Stimulated activated CD8-positive, alpha-beta memory T cell treated with anti-CD3 and anti-CD28 coated beads, Interleukin-15, amount 100 ng/mL, for 1 hour (primary cell): ENCODE measurements at places on chromosomes 5 and 9.

DNA sequence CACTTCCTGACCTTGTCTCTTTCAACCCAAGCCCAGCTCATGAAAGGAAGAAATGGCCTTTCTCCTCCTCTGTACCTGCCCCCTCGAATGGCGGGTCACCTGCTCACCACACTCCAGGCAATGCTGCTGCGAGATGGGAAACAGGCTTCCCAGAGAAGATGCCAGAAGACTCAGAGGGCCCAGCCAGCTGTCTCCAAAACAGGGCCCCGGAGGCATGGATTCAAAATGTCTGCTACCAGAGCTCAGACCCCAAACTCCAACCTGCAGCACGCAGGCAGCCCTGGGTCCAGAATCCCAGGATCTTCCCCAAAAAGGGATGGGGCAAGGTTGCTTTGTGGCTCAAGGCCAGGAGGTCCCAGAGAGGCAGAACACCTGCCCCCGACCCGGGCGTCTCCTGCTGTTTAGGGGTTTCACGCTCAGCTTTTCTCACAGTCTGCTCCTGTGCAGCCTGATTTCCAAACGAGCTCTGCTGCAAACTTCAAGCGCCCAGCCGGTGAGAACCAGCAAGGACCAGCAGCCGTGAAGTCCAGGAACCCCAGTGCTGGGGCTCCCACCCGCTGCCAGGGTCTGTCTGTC, 42.5 kb downstream of the VAV2 start:
- DNase-seq: no peak

- DNase-seq: no peak
Observed at GRCh38 chr5:17255471-17256021, 38.1 kb downstream of the BASP1 start.

- no peak for DNase-seq
Observed at GRCh38 chr5:167579693-167580055, 711.8 kb upstream of the WWC1 start.

DNA sequence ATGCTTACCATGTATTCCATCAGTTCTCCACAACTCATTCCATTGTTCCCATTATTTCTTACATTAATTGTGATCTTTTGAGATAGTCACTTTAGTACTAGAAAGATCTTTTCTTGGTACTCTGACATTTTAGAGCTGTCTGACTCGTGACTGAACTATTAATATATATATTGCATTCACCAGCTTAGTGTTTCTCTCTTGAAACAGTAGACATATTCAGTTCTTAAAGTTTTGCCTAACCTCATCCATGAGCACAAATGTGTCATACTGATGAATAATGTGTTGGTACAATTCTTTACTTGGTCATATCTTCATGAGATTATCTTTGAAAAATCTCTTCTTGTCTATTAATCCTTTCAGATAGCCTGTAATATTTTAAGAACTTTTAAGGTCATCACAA, 74.3 kb downstream of the NLN start:
- no peak for DNase-seq

- DNase-seq: no peak
Observed at GRCh38 chr5:3490957-3491507, 104.6 kb upstream of the IRX1 start.

DNA sequence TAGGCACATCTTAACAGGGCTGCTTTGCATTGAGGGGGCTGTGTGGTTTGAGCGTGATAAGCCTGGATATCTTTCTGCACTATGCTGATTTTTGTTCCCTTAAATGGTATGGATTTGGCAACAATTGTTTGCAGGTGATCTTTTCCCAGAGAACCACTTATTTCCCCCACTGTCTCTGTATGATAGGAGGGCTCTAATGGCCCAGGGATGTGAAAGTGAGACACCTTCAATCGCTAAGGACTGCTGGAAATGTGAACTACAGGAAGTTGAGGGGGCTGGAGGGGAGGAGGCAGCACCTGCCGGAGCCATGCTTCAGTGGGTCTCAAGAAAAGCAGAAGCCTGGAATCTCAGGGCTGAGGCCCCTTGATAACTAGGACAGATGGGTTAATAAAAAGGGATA, 29.4 kb downstream of the SYK start:
- DNase-seq: no peak

DNA sequence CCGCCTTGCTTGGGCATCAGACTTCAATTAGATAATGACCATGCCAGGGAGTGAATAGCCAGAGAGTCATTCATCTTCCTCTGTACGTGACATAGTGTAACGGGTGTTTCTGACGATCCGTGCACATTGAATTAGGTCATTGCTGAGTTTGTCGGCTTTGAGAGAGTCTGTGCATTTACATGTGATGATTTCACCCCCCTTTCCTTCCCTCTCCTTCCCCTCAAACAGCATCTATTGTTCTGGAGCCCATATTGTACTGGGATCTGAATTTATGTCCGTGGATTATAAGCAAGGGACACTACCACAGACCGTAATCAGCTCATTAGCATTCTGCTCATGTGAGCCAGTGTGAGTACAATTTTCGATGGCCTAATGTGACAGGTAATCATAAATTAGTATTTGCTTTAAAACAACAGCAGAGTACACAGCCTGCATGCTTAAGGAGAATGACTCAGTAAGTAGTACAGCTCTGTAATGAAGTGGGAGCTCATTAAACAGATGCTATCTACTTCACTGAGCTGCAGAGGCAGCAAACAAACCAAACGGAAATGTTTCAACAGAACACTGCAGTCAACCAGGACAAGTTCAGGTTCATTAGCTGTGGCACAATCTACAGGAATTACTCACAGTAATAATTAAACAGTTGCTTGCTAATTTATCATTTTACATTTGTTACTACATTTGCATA, 302.1 kb downstream of the CSNK1G3 start:
- DNase-seq: no peak

- DNase-seq: no peak
Observed at GRCh38 chr5:68950125-68950524, 143.7 kb upstream of the SLC30A5 start.

DNA sequence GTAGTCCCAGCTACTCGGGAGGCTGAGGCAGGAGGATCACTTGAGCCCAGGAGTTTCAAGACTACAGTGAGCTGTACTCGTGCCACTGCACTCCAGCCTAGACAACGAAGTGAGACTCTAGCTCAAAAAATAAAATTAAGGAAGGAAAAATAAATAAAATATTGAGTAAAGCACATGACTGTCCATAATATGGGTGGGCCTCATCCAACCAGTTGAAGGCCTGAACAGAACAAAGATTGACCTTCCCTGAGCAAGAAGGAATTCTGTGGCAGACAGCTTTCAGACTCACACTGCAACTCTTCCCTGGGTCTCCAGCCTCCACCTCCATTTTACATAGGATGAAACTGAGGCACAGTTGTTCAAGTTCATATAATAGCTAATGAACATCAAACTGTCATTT, 72.3 kb downstream of the RAD23B start:
- no peak for DNase-seq

GRCh38 chr9:109963079-109963478, 183.1 kb downstream of the PALM2AKAP2 start:
- no peak for DNase-seq

DNA sequence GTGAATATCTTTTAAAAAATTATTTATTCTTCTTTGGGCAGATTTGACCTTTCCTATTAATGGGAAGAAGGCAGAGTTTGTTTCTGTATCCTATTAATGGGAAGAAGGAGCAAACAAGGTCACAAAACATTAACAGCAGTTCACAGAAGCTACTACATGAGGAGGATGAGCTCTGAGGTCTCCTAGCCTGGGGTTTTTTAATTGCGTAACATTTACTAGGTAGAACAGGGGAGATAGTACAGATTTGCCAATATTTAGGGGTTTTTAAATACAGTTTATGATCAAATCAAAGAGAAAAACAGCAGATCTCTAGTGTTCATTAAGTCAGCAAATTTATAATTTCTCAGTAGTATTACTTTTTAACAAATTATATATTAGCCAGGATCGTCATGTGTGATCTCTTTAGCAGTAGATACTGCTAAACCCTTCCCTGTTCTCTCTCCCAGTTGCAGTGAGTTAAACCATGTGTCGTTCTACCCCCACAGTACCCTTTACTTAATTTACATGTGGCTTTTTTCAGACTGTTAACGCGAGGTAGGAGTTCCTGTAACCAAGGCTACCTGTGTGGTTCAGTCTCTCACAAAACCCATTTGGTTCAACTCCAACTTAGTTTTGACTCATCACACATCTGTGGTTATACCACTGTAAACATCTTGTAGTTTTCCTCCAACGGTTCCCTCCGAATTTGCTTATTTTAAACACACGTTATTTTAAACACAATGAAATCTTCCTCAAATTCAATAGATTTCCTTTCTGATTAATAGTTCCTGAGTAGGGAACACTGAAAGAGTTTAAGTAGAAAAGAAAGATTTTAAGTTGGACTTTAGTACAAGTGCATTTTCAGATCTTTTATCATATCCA, 13.3 kb downstream of the SLC25A46 start:
- no peak for DNase-seq

GRCh38 chr5:140011297-140011802, 31.7 kb downstream of the NRG2 start:
- DNase-seq: no peak

DNA sequence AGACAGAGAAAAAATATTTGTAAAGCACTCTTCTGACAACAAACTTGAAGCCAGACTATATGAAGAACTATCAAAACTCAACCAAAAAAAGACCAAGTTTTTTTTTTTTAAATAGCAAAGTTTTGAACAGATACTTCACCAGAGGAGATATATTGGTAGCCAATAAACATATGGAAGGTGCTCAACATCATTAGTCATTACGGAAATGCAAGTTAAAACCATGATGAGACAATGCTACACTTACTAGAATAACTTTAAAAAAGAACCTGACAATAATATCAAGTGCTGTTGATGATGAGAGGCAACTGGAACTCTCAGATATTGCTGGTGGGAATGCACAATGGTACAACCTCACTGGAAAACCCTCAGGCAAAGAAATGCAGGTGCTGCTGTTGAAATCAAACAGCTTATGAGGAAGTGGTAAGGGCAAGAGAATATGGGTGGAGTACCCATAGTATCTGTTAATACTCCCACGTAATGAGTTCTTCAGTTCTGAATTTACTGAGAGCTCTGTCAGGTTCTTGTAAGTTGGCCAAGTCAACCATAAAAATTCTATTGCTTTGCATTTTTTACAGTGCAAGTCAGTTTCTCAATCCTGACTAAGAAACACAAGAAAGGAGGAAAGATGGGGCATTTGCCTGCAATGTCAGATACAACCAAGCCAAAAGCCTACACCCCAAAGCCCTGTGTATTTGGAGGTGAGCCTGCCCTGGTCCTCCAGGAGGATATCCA, 87.3 kb upstream of the GNAQ start:
- DNase-seq: no peak

- no peak for DNase-seq
Observed at GRCh38 chr9:113547501-113547900, 84.0 kb downstream of the RGS3 start.

DNA sequence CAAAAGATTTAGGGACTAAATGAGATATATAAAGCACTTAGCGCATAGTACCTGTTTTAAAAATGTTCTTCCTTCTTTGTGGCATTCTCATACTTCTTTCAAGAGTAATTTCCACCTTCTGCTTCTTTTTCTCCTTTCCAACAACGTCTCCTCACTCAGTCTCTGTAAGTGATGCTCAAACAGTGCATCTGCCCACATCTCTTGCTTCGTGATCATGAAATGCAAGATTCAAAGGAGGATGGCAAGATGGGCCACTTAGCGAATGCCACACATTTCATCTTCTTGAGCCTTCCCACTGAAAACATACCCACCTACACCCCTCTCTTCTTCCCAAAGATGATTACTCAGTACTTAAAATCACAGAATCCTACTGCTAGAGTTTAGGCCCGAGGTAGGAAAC, 36.9 kb downstream of the MACIR start:
- no peak for DNase-seq

GRCh38 chr9:137494104-137494544, 35.0 kb upstream of the NSMF start:
- DNase-seq: no peak

- no peak for DNase-seq
Observed at GRCh38 chr5:112186401-112186990, 232.6 kb downstream of the EPB41L4A start.

- no peak for DNase-seq
Observed at GRCh38 chr9:133505186-133505830, 19.5 kb downstream of the MYMK start.

DNA sequence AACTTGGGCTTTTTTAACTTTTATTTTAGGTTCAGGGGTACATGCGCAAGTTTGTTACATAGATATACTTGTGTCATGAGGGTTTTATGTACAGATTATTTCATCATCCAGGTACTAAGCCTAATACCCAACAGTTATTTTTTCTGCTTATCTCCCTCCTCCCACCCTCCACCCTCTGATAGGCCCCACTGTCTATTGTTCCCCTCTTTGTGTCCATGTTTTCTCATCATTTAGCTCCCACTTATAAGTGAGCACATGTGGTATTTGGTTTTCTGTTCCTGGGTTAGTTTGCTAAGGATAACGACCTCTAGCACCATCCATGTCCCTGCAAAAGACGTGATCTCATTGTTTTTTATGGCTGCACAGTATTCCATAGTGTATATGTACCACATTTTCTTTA, 172.1 kb downstream of the SNCAIP start:
- DNase-seq: no peak

DNA sequence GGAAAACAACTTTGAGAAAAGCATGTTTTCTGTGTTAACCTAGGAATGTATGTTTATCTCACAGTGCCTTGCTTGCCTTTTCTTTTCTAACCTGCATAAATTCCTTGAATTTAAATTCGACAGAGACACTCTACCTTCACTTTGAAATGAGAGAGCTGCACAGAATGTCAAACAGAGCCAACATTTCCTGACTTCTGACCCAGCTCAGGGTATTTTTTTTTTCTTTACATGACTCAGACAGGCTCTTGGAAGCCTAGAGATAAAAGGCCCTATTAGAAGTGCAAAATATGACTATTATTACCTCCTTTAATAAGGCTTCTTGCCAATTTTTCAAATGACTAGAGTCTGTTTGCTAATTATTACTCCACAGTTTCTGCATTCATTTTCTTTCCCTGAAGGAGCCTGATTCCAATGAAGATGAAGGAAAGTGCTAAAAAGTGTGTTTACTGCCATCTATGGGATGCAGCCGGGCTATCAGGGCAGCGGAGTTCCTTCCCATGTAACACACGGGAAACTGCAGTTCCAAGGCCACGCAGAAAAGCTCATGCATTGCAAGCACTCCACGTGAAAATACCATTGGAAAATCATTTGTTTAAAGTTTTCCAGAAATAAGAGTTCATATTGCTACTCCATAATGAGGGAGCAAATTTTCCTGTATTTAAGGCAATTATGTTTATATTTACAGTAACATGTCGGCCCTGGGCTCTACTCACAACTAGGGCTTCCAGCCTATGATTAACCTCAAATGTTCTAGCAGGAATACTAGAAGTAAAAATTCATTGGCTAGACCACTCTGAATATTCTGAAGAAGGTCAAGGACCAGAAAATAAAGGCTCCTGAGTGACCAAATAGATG, 485.6 kb downstream of the ZSWIM6 start:
- no peak for DNase-seq

- no peak for DNase-seq
Observed at GRCh38 chr5:104297076-104297475, 734.5 kb upstream of the NUDT12 start.

GRCh38 chr5:163580516-163580915, 75.1 kb downstream of the MAT2B start:
- no peak for DNase-seq

- DNase-seq: no peak
Observed at GRCh38 chr5:154608531-154609011, 130.5 kb upstream of the HAND1 start.

- DNase-seq: no peak
Observed at GRCh38 chr5:1973391-1974013, 90.8 kb upstream of the IRX4 start.

- no peak for DNase-seq
Observed at GRCh38 chr5:160978944-160979343, 126.9 kb upstream of the ATP10B start.
